ENCODE measurements at places on chromosomes 1 and 21. TPM values are rescaled to one million over a fixed set of nuclear protein-coding genes. Genes with fewer than 3 reads are reported as not detected.

The SH2D1B gene
- total RNA-seq, result not detected

The TNNT2 gene
- total RNA-seq, result not detected

The AIM2 gene
- 4.4 TPM for total RNA-seq

The RPTN gene
- total RNA-seq, result not detected

The RNU1-4 gene
- total RNA-seq, result 40,842 TPM

- DNase-seq, result no peak
Observed at GRCh38 chr1:216483672-216484401, 60.6 kb upstream of the USH2A start.

- no peak for DNase-seq
Observed at GRCh38 chr1:202540014-202540413, 170.2 kb downstream of the SYT2 start.

DNA sequence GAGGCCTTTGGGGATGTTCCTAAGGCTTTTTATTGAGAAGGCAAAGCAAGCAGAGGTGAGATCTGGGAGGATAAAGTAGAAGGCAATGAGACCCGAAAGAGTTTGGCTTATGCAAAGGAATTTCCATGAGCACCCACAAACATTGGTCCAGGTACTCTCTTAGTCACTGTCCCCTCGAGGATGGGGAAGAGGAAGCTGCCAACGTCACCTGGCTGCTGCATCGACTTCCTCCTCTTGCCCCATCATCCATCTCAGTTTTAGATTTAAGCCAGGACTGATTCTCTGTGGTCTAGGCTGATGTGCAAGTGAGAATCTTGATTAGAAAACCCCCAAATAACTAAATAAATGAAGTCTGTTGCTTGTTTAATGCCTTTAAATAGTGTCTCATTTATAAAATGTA, 28.7 kb downstream of the RUNX1 start:
- DNase-seq, result no peak

GRCh38 chr1:229137271-229137670, 133.6 kb upstream of the RAB4A start:
- no peak for DNase-seq

DNA sequence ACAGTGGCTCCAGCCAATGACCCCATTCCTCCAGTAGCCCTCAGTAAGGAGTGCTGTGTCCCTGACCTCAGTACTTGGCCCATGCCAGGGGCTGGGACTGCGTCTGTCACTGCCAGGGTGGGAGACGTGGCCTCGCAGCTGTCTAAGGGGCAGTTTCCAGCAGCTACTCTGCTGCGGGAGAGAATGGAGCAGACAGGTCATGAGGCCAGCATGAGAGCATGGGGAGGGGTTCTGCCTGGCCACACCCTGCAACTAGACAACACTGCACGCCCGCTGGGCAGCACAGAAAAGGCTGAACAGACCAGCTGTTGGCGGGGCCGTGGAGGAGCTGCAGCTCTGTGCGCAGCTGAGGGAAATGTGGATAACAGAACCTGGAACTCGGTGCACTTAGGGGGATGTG, 91.6 kb upstream of the COL6A1 start:
- DNase-seq, result no peak

DNA sequence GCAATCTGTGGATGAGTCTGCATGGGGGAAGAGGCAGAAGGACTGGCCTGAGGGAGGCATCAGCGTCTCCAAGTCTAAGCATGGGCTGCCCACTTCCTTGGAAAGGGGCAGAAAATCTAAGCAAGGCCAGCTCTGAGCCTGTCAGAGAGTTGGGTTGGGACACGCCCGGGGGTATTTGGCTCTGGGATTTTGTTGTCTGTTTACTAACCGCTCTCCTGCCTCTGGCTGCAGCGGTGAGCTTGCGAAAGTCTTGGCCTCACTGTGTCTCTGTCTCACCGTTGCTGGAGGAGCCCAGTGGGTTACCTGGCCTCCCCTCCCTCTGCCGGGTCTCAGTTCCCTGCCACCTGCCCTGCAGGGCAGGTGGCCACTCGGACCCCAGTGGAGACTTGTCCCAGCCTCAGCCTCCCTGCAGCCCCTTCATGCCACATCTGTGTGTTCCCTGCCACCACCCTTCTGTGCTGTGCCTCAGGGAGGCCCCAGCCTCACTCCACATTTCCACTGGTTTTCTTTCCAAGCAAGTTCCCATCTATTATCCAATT, 33.7 kb downstream of the EDN2 start:
- DNase-seq, result no peak

DNA sequence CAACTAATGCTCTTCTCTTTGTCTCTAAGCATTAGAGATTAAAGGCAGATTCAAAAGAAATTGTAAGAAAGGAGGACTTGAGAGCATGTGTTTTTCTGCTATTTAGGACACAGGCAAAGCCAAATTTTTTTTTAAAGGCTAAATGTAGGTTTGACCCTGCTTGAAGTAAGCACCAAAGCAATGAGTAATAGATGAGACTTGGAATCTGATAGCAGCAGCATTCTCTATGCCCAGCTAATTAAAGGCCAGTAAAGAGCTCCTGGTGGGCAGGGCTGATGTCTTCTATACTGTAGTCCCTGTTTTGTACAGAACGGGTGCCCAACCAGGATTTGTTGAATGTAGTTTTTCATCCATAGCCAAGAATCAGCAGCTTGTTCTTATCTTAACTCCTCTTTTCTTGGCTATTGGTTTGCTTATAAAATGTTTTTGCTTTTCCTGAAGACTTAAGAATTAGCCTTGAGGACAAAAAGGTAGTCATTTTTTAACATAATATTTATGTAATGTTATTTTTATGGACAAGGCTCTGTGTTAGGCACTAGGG, 179.6 kb downstream of the LMO4 start:
- DNase-seq, result no peak

- no peak for DNase-seq
Observed at GRCh38 chr1:69421286-69421685, 146.4 kb upstream of the LRRC7 start.
